ENCODE measurements at places on chromosomes 4 and X.

GRCh38 chr4:155616117-155616516 is 50.5 kb upstream of the GUCY1A1 start:
- no peak for DNase-seq

- DNase-seq, result no peak
Measured at GRCh38 chrX:119647552-119648420, 41.6 kb upstream of the NKRF start.

GRCh38 chrX:106874075-106874474 is 29.1 kb downstream of the RIPPLY1 start:
- no peak for DNase-seq

DNA sequence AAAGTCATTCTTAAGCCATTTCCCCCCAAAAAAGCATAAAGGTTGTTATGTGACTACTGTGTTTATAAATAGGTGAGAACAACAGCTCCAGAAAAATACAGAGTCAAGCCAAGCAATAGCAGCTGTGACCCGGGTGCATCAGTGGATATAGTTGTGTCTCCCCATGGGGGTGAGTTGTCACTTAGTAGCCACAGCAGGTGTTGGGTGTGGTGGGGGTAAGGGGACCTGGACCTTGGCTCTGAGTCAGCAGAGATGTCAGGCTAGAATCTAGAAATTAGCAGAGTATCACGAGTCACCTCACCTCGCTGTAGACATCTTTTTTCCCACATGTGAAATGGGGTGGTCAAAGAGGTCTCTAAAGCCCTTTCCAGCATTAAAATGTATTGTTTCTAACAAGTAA is 42.4 kb downstream of the MOSPD2 start:
- DNase-seq, result no peak

- no peak for DNase-seq
Measured at GRCh38 chr4:139234253-139234652, 45.8 kb downstream of the MGARP start.

DNA sequence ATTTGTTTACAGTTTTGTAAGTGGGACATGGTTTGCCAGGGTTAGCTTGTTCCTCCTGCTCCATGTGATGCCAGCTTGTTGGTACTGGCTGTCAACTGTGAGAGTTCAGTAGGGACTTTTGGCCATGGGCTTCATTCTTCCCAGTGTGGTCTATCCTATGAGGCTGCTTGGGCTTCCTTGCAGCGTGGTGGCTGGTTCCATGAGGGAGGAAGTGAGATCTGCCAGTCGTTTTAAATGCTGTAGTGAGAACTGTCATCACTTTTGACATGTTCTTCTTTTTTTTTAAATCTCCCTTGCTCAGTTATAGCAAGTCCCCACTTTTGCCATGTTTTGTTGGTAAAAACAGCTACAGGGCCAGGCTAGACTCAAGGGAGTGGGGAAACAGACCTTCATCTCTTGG is 15.9 kb downstream of the NSD2 start:
- DNase-seq, result no peak

DNA sequence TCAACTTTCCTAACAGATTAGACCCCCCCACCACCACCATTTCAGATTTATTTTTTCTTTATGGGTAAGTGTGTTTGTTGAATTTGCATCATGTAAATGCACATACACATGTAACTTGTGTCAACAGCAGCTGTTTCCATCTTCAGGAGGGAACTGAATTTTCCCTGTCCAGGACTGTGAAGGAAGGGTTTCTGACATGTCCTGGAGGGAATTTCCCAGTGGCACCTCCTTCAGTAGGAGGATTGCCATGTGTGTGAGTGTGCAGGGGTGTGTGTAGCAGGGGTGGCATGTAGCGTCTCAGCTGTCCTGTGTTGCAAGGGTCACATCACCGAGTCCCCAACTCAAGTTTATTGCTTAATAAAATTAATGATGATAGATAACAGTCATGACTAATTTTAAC is 19.7 kb downstream of the HERC6 start:
- no peak for DNase-seq

GRCh38 chr4:152525878-152526277 is 10.0 kb downstream of the FBXW7 start:
- no peak for DNase-seq

DNA sequence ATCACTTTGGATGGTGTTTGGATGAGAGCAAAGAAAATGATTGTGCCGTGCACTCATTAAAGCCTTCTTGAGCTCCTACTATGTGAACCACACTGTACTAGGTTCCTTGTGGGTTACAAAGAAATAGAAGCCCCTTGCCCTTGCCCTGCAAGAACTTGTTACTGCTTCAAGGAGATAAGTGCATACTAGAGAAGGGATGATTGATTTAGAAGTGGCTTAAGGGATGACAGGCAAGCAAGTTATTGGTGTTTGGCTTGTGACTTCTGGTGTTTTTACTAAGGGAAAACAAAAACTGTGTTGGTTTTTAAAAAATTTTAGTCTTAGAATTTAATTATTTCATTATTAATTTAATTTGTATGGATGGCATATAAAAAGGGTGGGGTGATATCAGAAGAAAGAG is 67.4 kb downstream of the IL21 start:
- no peak for DNase-seq

GRCh38 chr4:45931154-45931553 is 192.7 kb downstream of the GABRG1 start:
- DNase-seq, result no peak

GRCh38 chr4:42673082-42673425 is 16.1 kb upstream of the ATP8A1 start:
- no peak for DNase-seq

GRCh38 chr4:106019771-106020170 is 124.5 kb downstream of the NPNT start:
- DNase-seq, result no peak

GRCh38 chr4:3773552-3774001 is 7.4 kb downstream of the ADRA2C start:
- DNase-seq, result no peak

- no peak for DNase-seq
Measured at GRCh38 chr4:168177546-168178149, 85.3 kb downstream of the ANXA10 start.

GRCh38 chr4:81152839-81153713 is 61.9 kb downstream of the PRKG2 start:
- DNase-seq, result no peak

- no peak for DNase-seq
Measured at GRCh38 chr4:38176165-38176564, 216.0 kb downstream of the PTTG2 start.

DNA sequence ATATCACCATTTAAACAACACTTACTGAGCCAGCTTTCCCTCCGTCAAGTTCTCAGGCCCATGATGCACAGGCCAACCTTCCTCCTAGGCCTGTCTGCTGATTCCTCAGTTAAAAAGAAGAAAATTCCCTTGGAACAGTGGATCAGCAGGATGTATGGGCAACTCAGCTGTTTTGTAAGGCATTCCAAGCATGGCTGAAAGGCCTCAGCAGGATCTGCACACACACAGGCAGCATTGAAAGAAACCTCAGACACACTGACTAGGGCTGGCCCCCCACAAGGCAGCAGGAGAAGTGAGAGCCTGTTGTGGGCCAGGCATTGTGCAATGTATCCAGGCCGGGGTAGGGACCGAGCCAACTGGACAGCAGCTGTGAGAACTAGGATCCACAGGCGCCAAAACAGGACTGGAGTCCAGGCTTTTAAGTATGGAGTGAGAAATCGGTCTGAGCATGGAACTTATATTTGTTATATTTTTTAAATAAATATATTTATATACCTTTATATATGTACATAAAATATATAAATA is 171.4 kb downstream of the NWD2 start:
- no peak for DNase-seq

GRCh38 chr4:100880011-100880410 is 362.2 kb upstream of the EMCN start:
- DNase-seq, result no peak

DNA sequence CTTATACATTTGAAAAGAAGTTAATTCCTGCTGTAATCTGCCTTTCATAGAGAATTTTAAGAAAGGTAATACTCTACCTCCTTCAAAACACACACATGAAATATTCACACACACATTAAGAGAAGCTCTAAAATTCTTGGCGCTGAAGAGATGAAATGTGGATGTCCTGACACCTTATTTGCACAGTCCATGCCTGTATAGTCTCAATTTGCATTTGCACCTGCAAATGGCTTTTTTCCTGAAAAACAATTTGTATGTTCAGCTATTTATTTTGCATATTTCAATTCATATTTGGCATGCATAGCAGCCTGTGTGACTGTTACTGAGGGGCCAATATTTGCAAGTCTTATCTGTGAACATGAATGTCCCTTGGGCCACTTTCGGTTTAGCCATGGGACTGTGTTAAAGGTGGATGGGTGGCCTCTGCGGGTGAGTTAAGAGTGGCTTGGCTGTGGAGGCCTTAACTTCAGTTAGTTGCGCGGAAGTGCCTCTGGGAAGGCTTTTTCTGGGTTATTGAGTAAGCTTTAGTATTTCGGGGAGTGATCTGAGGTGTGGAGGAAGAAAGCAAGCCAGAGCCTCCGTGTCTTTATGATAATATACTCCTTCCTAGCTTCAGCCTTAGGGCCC is 443.3 kb upstream of the FAT1 start:
- DNase-seq, result no peak

DNA sequence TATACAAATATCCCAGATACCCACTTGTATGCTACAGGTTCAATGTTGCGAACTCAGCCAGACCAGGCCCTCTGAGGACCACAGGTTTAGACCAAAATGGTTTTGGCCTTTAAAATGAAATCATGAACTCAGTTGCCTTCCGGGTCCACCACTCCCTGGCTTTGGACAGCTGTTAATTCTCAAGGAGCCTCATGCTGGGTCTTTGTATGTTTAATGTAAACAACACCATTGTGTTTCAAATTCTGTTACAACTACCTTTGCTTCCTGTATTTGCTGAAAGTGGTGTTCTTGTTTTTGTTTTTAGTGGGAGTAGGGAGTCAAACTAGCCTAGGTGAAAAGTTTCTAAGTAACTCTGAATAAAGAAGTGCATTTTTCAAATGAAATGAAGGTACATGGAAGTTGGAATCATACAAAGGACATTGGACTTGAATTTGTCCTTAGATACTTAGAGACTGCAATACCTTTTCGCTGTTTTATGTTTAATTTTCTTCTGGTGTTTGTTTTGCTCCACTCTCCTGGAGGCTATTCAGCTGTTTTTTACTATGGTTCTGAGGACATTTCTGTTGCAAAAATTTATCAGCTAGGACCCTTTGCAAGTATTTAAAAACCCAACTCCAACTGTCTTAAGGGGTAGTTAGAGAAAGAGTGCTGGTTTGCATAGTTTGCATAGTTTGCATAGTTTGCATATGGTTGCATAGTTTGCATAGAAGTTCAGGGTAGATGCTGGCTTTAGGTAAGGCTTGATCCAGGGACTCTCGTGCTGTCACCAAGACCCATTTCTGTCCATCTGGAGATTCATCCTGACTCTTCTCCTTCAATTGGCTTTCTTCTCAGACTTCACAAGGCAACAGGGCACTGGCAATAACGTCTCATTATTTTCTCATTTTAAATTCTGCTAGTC is 70.1 kb downstream of the MID1IP1 start:
- DNase-seq, result no peak

DNA sequence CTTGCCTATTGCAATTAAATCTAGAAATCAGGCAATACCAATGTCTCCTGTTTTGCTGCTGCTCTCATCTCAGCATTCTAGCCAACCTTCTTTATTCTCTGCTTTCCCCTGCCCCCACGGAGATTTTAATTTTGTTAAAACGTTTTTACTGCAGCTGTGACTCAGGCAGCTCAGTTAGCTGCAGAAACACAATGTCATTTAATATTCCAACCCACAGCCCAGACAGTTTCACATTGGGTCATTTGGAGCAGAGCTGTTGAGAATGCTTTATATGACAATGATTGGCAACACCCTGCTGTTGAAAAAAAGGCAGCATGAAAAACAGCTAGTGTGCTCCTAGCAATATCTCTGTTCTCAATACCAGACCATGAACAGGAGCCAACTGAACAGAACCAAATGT is 12.6 kb upstream of the SLC10A4 start:
- DNase-seq, result no peak

GRCh38 chr4:17323554-17324385 is 188.1 kb downstream of the QDPR start:
- no peak for DNase-seq

DNA sequence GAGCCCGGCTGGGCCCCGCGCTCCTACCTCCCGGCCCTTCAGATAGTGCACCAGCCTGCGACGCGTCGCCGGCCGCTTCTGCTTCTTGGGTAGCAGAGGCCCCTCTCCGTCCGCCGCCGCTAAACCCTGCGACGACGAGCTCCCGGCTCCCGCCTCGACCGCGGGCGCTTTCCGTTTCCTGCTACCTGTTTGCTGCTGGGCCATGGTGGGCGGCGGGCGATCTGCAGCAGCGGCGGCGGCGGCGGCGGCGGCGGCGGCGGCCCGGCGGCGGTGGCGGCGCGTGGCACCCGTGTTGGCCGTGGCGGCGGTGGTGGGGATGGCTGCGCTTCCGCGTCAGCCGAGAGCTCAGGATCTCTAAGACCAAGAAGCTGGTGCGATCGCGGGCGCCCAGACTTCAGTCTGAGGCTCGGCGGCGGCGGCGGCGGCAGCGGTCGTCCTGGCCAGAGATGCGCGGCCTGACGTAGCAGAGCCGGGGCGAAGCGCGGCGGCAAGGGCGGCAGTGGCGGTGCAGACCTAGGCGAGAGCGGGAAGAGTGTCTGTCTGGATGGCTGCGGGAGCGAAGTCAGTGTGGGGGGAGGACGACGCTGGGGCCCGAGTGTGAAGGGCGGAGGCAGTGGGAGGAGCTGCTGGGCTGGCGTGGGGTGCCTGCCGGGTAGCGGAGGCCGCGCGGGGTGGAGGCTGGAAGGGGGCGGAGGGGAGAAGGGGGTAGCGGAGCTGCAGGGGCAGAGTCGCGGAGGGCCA is at the start of gene DCAF12L2:
TSS of gene DCAF12L2 (minus strand) at position 569 of the 741 bp plus-strand sequence. CDS start at position 204, 365 bp downstream.
- no peak for DNase-seq

DNA sequence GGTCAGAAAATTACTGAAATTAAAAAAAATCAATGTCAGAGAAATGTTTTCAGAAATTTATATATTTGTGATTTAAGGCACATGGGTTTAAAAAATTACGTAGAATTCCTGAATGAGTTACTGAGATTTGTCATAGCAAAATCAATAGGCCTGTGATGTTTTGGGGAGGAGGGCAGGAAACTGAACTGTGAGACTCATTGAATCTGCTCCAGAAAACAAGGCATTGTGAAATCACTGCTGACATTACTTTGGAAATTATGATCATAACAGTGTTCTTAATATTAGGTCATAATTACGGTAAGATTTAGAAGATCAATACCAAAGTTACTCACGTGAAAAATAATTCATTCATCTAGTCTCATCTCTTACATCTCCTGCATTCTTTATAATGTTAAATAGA is 5.3 kb downstream of the FGF5 start:
- no peak for DNase-seq

GRCh38 chr4:164357957-164358356 is 396.0 kb upstream of the SMIM31 start:
- DNase-seq, result no peak

GRCh38 chrX:107577933-107578332 is 50.4 kb upstream of the PRPS1 start:
- no peak for DNase-seq

GRCh38 chr4:89482251-89482650 is 174.7 kb upstream of the GPRIN3 start:
- DNase-seq, result no peak

GRCh38 chr4:88865466-88865865 is 167.8 kb upstream of the NAP1L5 start:
- no peak for DNase-seq

- DNase-seq, result no peak
Measured at GRCh38 chr4:98937986-98938720, 9.2 kb upstream of the EIF4E start.

Measured in vagina (tissue), 2 donors.